ENCODE measurements at places on chromosomes 6 and 20.

DNA sequence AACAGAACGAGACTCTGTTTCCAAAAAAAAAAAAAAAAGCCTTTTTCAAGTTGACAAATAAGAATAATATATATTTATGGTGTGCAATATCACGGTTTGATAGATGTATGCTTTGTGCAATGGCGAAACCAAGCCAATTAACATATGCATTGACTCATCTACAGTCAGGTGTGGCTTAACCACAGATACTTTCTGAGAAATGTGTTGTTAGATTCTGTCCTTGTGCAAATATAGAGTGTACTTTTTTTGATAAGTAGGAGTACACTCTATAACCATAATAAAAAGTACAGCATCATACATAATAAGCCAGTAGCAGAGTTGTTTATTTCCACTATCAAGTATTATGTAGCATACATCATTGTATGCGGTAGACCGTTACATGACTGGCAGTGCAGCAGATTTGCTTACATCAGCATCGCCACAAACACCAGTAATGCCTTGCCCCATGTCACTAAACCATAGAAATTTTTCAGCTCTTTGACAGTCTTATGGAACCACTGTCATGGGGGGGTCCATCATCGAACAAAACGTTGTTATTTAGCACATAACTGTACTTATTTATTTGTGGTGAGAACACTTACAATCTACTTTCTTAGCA lies 59.2 kb downstream of the TMEM170B start:
- DNase-seq, result no peak

GRCh38 chr6:106739387-106739786 lies 110.0 kb downstream of the QRSL1 start:
- no peak for DNase-seq

DNA sequence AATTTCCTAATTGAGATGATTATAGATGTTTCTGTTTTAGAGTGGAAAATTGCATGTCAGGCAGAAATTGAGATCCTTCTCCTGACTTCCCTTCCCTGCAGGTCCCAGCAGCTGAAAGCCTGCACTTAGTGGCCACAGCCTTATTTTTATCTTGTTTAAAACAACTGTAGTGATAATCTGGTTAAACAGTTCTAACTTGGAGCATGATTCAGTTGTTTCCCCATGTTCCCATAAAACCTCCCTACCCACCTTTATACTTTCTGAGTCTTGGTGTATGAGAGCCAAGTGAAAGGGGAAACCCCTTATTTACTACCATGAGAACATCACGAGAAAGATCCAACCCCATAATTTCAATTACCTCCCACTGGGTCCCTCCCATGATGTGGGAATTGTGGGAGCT lies 195.2 kb downstream of the SLC16A10 start:
- no peak for DNase-seq

- DNase-seq, result no peak
These were observed 127.4 kb upstream of the HCRTR2 start for GRCh38 chr6:55046869-55047422.

DNA sequence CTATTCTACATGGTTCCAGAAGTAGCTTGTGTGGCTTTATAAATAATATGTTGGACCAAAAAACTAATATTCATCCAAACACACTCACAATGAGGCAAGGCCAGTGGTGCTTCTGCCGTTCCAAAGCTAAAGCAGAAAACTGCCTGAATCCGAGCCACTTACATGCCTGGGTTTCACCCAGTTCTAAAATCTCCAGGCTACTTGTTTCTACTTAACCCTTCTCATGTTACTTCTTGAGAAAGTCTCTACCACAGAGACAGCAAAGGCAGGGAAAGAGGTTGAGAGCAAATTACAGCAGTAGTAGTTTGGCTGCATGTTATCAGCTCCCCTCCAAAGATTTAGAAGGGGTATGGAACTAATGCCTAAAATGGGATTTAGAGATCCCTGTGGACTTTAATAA lies 62.0 kb downstream of the FAXC start:
- no peak for DNase-seq

GRCh38 chr6:69064226-69064625 lies 429.1 kb downstream of the ADGRB3 start:
- no peak for DNase-seq

DNA sequence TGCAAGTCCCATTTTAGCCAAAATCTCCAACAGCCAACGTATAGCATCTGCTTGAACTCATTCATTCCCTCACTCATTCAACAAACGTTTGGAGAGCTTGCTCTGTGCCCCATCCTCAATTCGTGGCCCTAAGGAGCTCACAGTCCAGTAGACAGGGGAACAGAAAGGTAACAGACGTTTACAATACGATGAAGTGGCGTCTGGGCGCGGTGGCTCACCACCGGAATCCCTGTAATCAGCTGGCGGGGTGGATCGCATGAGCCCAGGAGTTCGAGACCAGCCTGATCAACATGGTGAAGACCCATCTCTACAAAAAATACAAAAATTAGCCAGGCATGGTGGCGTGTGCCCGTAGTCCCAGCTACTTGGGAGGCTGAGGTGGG lies 790 bp upstream of the E2F1 start:
- DNase-seq, result no peak

- DNase-seq, result no peak
These were observed 47.9 kb downstream of the BTBD3 start for GRCh38 chr20:11965602-11966001.

- no peak for DNase-seq
These were observed 29.4 kb upstream of the ZNF831 start for GRCh38 chr20:59134182-59134581.

DNA sequence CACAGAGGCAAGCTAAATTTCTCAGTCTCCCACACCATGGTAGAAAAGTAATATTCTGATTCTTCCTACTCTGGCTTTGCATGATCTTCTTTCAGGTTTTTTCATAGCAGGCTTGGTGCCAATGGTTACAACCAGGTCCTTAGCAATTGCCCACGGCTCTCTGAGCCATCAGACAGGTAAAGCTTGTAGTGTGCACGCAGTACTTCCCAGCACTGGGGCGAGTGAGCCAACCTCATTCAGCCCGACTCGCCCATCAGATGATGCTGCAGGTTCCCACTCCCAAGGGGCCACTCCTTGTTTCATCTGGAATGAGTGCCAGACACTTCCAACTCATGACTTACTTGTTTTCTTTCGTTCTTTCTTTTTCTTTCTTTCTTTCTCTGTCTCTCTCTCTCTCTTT lies 78.3 kb downstream of the PERP start:
- no peak for DNase-seq

DNA sequence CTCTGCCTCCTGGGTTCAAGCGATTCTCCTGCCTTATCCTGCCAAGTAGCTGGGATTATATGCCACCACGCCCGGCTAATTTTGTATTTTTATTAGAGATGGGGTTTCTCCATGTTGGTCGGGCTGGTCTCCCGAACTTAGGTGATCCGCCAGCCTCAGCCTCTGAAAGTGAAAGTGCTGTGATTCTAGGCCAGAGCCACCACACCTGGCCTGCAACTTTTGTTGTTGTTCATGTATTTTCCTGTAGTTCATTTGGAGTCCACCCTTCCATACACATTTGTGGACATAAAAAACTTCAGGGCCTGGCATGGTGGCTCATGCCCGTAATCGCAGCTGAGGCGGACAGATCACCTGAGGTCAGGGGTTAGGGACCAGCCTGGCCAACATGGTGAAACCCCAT lies 14.5 kb downstream of the HSPA1B start:
- DNase-seq, result no peak

DNA sequence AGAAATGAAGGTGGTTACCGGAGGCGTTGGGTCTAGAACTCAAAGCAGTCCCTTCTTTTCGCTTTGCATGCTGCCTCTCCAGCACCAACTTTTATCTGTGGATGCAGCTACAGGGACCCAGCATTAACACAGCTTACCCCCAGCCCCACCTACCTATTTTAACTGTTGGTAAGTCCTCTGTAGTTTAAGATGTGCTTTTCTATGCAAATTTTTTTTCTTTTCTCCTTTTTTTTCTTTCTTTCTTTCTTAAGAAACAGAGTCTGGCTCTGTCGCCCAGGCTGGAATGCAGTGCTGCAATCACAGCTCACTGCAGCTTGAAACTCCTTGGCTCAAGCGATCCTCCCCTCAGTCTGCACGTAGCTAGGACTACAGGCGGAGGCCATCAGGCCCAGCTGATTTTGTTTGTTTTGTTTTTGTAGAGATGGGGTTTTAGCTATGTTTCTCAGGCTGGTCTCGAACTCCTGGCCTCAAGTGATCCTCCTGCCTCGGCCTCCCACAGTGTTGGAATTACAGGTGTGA lies 6.5 kb upstream of the USP45 start:
- no peak for DNase-seq

GRCh38 chr20:36498386-36499179 lies 42.7 kb upstream of the MYL9 start:
- no peak for DNase-seq

DNA sequence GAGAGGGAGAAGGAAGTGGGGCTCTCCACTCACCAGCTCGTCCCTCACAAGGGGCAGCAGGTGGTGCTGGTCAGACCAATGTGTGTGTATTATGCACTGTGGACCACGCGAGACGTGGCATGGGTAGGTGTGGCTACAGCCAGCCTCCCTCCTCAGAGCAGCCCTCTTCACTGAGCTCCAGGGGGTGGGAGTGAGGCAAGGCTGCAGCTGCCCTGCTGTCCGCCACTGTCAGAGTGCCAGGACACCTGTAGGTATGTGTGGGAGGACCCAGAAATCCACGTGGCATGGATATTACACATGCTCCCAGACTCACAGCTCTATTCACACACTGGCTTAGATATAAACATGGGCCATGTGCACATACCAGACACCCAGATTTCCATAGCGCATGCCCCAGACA lies 90.3 kb downstream of the VEGFA start:
- DNase-seq, result no peak

DNA sequence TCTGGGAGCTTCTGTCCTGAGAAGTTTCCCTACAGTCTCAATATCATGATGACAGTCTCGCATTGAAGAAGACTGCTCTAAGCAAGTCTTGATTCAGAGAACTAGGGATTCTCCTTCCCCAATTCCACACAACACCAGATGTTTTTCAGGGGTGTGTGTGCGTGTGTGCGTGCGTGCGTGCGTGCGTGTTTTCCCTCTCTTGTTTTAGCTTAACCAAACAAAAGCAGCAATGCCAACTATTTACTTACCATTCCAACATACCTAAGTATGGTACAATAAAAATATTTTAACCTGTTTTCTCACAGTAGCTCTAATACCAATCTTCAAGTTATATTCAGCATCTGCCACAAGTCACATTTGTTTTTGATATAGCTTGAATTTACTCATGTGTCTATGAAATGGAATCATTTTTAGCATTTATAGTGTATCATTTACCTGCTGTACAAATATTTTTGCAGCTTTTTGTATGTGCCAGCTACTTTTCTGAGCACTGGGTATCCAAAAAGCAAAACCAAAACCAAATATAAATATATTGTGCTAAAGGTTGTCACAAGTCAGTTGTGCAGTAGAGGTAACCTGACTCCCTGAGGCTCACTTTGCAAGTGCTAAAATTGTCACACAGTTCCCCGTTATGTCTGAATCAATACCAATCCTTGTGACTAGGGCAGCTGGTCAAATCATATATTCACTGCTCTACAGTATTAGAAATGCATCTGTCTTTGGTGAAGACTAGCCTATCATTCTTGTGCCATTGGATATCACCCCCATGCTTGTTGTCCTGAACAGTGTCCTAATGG lies 21.7 kb upstream of the MYLIP start:
- no peak for DNase-seq

DNA sequence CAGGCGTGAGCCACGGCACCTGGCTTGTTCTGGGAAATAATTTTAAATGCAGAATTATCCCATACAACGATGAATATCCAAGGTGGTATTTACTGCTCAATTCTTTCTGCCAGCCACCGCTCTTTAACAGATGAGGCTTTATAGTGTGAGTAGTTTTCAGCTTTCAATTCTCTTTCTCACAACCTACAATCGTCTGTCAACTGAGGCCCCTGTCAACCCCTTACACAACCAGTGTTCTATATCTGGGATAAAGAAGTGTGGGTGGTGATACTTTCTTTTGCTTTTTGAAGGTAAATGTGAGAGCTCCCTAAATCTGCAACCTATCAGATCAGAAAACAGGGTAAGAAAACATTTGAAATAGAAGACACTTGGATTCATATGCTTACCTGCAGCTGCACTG lies 22.5 kb downstream of the STAU1 start:
- DNase-seq, result no peak

DNA sequence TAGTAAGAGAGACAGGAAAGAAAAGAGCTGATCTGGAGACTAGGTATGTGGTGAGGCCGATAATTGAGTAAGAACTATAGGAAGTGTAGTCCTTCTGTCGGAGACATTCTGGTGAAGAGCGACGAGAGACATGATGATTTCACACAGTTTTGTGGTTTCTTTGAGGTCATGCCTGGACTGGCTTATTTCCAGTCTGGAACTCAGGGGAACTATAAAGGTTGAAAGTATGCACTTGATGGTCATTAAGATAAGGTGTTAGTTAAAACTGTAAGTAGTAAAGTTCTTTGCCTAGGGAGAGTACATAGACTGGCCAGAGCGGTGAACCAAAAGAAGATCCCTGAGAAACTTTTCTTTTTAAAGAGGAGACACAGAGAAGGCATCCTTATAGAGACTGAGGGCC lies 68.8 kb downstream of the RFX6 start:
- no peak for DNase-seq

GRCh38 chr20:38840053-38840893 lies 34.8 kb downstream of the PPP1R16B start:
- DNase-seq, result no peak

DNA sequence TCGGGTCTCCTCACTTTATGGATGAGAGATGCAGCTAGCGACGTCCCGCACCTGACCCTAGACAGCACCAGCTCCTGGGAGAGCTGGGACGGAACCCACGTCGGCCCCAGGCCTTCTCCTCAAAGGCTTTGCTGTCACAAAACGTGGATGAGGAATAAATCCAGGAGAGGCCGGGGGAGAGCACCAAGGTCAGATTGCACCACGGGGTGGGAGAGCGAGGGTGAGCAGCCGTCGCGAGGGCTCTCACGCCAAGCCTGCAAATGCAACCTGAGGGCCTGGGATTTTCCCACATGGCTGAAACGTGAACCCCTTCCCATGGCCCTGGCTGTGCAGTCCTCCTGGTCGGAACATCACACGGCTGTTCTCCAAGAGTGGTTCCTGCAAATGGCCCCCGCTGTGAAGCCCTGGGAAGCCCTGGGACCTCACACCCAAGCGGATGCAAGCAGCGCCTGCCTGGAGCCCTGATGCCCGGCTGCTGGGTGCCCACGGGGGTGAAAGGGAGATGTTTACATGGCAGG lies 45.3 kb downstream of the DLL1 start:
- no peak for DNase-seq

DNA sequence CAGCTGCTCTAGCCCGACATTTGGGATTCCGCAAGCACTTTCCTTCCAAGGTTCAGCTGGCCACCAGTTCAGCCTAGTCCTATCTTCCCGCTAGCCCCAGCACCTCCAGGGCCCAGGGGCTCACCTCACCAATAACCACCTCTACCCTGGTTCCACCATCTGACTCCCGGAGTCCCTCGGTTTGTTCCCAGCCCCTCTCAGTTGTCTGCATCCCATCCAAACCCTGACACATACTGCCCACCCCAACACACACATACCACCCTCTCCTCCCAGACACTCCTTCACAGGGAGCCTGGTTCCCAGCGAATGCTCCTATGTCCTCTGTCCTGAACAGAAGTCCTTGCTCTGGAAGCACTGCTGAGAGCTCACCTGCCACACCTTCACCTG lies 418 bp downstream of the TNXB start:
- DNase-seq, result no peak

GRCh38 chr20:31833130-31833930 lies 12.1 kb downstream of the FOXS1 start:
- peak; percentile 44 for DNase-seq

- peak; percentile 71 for DNase-seq
These were observed 19.2 kb downstream of the MCUR1 start for GRCh38 chr6:13795041-13795750.

Measured in stimulated activated CD8-positive, alpha-beta memory T cell treated with anti-CD3 and anti-CD28 coated beads, Interleukin-15, amount 100 ng/mL, for 24 hours (primary cell).